Anterior cingulate cortex (tissue), 58 donors: ENCODE measurements at places on chromosomes 3 and 15.
A peak's percentile ranks its signal among the peaks of the same experiment; 100 is the strongest.

GRCh38 chr15:88131937-88132336, 124.6 kb downstream of the NTRK3 start:
- no peak for DNase-seq

GRCh38 chr3:194141415-194142155, 5.6 kb downstream of the HES1 start:
- peak; percentile 77 for DNase-seq

DNA sequence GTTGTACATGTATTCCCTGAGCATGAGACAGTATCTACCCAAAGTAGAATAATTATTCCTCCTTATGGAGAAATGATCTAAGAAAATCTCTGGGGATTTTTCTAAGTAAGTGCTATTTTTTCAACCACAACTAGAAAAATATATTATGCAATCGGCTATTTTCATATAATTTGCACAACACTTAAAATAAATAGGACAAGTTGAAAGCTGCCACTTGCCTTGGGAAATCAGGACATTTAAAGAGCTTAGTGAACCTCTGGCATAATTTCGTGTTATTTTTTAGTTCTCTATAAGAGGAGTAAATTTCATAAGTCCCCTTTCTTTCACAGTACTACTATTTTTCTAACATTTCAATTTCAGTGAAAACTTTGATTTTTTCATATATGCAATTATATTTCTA, 672.1 kb downstream of the OTOL1 start:
- DNase-seq: no peak

GRCh38 chr3:32321095-32321790, 70.4 kb upstream of the CMTM7 start:
- no peak for DNase-seq

GRCh38 chr15:93247466-93248121, 158.6 kb upstream of the RGMA start:
- no peak for DNase-seq

- no peak for DNase-seq
Observed at GRCh38 chr3:51657234-51657633, 13.8 kb upstream of the TEX264 start.

- no peak for DNase-seq
Observed at GRCh38 chr15:101499863-101500713, 10.6 kb upstream of the PCSK6 start.

GRCh38 chr3:136651581-136651980, 100.6 kb downstream of the STAG1 start:
- no peak for DNase-seq

GRCh38 chr3:163513149-163513657, 1565.1 kb downstream of the SI start:
- no peak for DNase-seq

DNA sequence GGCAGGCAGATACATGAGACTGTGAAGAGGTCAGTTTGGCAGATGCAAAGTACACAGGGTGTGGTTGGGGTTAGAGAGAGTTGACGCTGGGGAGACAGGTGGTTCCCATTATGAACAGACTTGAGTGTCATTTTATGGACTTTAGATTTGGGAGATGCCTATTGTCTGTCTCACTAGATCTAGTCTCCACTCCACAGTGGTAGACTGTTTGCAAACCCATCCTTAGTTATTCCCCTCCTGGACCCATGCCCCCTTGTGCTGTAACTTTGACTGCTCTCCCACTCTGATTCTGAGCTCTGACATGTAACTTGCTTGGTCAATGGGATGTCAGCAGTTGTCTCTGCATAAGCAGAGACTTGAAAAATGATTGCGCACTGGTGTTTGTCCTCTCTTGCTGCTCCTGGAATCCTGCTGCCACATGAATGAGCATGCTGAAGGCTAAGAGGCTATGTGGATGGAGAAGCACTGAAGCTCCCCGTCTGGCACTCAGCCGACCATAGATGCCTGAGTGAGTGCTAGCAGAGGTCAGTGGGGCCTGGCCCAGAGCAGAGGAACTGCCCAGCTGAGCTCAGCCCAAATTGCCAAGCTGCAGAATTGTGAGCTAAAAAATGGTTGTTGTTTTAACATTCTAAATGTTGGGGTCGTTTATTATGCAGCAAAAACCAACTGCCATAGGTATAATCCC, 88.2 kb downstream of the FAM43A start:
- no peak for DNase-seq

GRCh38 chr3:78863306-78864203, 904.2 kb downstream of the ROBO1 start:
- DNase-seq: no peak

GRCh38 chr3:158748237-158748828, 16.1 kb upstream of the RARRES1 start:
- DNase-seq: no peak

DNA sequence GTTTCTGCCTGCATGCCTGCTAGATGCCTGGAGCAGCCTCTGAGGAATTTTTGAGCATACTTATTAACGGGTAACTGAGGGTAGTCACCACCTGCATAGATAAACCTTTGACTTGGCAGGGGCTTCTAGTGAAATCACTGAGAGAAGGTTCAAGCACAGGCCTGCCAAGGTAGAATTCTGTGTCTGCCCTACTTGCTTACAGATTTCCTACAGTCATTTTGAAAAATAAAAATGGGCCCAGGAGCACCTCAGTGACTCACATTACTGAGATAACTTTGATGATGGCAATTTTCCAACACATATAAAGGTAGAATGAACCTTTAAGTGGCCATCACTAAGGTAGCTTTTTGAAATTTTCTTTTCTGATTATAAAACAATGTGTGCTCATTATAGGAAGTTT, 10.8 kb downstream of the CRTAP start:
- no peak for DNase-seq

GRCh38 chr3:5194801-5195509, 7.4 kb downstream of the EDEM1 start:
- no peak for DNase-seq

GRCh38 chr3:49171119-49171774, at the start of gene KLHDC8B:
TSS of gene KLHDC8B (plus strand) at chr3:49171598. CDS start at chr3:49172770, 1,172 bp downstream.
- peak; percentile 59 for DNase-seq

DNA sequence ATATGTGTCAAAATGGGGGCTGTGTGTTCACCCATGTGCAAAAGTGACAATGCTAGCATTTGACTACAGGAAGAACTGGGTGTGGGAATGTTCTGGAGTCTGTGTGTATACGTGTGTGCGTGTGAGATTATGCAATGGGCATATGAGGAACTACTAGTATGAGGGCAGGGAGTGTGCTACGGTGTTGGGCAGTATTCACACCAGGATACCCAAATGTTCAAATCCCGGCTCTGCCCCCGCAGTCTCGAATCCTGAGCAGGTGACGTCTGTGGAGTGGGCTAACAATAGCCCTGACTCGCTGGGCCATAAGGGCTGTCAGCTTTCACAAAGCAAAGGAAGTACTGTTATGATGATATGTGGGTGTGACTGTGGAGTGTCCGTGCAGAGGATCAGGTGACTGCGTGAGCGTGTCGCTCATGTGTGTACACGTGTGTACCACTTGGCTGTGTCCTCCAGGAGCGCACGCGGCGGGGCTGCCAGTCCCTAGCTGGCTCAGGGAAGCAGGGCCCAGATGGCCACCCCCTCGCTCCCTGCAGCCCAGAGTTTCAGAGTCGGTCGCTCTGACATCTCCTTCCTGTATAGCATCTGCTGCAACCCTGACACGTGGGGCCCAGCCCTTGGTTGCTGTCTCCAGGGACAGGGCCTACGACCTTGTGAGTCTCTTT, 27.2 kb downstream of the IQSEC1 start:
- peak; percentile 37 for DNase-seq

- no peak for DNase-seq
Observed at GRCh38 chr3:171758109-171758508, 52.2 kb downstream of the PLD1 start.

GRCh38 chr15:95843241-95843910, 487.1 kb upstream of the NR2F2 start:
- DNase-seq: peak; percentile 23

GRCh38 chr3:72510247-72510646, 338.0 kb downstream of the SHQ1 start:
- DNase-seq: no peak

DNA sequence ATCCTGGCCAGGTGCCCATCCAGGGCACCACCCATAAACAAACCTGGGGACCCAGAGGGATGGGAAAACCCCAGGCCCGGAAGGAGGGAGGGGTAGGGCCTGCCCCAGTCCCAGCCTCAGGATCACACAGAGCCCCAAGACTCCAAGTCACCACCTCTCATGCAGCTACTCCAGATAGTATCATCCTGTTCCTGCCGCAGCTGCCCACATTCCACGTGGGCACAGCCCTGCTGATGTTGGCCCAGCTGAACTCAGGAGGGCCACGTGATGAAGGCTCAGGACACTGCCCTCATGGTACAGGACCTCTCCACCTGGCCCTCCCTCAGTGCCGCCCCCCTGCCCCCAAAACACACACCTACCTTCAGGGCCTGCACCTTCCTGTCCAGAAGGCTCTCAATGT, 69.5 kb downstream of the CACNA2D2 start:
- no peak for DNase-seq

DNA sequence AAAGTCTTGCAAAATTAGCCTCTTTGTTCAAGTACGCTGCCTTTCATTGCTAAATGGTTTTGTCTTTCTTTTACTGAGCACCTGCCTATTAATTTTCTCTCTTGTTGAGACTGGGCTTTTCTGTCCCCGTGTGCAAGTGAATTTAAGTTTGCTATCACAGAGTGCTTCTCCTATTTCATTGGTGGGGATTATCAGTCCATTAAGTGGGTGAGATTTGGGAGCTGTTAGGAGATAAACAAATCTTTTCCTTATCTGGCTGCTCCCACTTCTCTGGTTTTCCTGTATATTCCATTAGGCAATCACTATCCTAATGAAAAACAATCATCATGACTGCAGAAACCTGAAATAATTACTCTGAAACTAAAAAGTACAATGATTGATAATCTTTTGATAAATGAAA, 254.2 kb downstream of the NR1D2 start:
- DNase-seq: no peak

DNA sequence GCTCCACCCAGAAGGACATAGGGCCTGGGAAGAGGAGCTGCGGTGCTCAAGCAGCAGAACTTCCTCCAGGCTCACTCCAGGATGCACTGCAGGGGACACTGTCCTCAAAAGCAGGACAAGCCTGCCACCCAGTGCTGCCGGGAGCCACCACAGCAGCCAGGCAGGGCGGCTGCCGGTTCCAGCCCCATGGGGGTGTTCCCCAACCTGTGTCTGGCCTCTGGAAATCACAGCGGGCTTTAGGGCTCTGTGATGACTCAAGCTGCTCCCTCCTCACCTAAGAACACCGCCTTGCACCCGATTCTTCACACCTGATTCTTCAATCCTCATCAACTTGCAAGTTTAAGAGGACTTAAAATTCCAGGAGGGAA, 71.9 kb upstream of the SLC6A11 start:
- DNase-seq: peak; percentile 30

- DNase-seq: no peak
Observed at GRCh38 chr15:67941648-67942310, 101.9 kb upstream of the RNU6-1 start.

DNA sequence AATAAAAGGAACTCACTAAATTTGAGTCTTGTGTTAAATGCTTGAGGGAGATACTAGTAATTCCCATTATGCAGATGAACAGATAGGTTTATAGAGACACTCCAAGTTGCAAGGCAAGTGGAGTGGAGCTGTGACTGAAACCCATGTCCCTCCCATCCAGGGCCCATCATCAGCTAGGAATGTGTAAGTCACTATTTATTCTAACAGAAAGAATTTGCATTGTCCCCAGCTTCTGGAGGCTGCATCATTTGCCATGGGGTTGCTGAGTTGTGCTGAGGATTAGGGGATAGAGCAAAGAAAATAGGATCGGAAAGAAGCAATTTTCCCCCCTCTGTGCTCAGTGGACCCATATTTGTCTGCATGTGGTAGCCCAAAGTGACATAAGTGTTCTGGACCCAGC, 197.4 kb upstream of the RGMA start:
- DNase-seq: no peak

GRCh38 chr15:91358405-91358804, 258.3 kb downstream of the SV2B start:
- DNase-seq: no peak

GRCh38 chr3:18402239-18402799, 22.8 kb downstream of the SATB1 start:
- DNase-seq: no peak

GRCh38 chr3:25169151-25169550, 258.9 kb upstream of the RARB start:
- no peak for DNase-seq
